ENCODE measurements at places on chromosomes 1 and 21.

GRCh38 chr1:153903841-153904455, 18.8 kb downstream of the GATAD2B start:
- no peak for DNase-seq

DNA sequence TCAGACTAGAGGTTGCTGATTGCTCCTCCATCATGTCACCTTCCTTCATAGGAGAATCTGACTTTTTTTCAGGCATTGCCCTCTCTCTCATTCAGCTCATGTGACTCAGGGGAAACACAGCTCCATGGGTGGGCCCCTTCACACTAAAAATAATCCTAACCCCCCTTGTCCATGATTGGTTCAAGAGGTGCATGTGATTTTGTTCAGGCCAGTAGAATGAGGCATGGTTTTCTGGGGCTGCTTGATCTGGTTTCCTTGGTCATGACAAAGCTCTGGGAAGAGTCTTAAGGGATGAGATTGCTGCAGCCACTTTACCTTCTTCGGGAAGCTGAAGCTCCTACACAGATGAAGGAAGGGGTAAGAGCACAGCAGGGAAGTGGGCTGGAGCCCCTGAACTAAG, 56.3 kb downstream of the SPAG17 start:
- DNase-seq, result no peak

GRCh38 chr1:147892216-147892615, 10.4 kb upstream of the GJA8 start:
- DNase-seq, result no peak

DNA sequence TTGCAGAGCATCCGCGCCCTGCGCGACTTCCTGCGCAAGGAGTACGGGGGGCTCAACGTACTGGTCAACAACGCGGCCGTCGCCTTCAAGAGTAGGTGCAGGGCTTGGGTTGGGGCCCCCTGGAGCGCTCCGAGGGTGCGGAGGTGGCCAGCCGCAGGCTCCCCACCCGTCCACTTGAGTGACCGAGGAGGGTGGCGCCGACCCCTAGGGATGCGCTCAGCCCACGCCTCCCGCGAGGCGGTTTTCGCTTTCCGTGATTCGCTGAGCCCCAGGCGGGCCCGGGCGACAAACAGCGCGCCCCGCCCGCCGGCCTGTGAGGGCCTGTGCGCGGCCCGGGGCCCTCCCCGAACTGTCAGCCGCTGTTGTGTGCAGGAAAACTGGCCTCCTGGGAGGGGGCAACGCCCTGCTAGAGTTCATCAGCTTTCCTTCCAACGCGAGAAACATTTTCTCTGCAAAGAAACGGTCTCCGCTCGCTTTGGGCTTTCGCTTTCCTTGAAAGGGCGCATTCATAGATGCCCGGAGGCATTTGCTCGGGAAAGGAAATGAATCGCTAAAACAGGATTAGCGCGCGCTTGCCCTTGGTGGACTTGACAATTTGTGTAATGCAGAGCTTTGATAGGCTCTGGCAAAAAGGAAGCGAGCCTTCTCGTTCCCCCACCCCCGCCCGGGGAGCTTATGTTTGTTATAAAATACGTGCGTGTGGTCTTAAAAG, 668 bp downstream of the CBR3 start:
- peak; percentile 40 for DNase-seq

DNA sequence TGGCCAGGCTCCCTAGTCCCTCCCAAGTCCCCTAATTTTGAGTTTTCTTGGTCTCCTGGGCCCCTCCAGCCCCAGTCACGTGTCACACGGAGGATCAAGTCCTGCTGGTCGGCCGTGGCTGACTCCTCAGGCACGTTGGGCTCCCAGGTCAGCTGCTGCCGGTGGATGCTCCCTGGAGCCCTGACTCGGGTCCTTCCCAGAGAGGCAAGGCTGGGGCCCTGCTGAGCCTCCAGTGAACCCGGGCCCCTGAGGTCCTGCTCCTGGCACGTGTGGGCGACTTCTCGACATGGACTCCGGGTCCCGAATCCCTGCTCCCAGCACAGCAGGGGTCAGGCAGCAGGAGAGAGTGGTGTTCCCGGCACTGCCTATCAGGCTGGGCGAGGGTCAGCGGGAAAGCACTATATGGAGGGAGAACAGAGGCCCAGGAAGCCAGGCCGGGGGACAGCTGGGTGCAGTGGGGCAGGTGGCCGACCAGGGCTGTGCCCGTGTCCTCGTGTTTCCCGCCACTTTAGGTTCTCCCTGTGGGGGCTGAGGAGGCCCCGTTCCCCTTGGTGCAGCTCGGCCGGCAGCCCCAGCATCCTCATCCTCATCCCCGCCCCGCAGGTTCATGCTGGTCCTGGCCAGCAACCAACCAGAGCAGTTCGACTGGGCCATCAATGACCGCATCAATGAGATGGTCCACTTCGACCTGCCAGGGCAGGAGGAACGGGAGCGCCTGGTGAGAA, 13.2 kb downstream of the TMEM240 start:
- DNase-seq, result no peak

- DNase-seq, result peak; percentile 25
These were observed 34.1 kb downstream of the OR2G3 start for GRCh38 chr1:247639381-247639981.

- DNase-seq, result no peak
These were observed 304.4 kb downstream of the NFIA start for GRCh38 chr1:61386770-61387169.

DNA sequence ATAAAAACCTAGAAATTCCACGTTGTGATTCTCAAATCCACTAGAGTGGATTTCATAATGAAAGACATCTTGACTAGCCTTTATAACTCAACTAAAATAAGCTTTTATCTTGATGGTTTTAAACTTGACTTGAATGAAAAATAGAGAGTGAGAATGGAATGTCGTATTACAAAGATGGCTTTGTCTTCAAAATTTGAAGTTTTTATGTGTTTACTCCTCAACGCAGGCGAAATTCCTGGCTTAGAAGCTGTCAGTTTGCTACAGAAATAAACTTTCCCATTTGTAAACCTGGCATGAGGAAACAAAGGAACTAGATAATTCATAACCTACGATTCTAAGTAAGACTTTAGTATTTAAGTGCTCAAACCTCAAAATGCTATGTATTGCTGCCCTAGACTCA, 90.0 kb upstream of the KRTAP19-8 start:
- no peak for DNase-seq

GRCh38 chr1:61642475-61643232, 82.3 kb downstream of the TM2D1 start:
- no peak for DNase-seq

DNA sequence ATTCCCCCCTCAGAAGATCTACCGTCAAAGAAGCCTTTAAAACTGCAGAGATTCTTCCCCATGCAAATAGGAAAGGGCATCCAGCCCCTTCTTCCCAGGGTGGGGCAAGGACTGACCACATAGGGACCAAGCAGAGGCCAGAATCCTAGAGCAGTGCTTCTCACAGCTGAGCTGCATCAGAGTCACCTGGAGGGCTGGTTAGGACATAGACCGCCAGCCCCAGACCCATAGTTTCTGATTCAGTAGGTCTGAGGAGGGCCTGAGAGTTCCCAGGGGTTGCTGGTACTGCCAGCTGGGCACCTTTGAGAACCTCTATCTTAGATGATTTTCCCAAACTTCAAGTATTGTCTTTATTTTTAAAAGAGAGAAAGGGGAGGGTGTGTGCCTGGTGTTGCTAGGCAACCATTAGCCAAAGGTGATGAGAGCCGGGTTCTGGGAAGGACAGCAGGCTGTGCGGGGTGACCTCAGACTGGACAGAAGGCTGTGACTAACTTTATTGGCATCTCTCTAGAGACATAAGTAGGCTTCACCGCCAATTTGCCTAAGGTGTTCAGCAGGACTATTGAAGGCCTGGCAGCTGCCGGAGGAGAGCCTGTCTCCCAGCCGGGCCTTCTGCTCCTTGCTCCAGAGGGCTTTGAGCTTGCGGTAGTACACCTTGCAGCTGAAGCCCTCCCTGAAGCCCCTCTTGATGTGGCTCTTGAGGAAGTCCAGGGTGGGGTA, 3.0 kb downstream of the SPATA46 start:
- no peak for DNase-seq

DNA sequence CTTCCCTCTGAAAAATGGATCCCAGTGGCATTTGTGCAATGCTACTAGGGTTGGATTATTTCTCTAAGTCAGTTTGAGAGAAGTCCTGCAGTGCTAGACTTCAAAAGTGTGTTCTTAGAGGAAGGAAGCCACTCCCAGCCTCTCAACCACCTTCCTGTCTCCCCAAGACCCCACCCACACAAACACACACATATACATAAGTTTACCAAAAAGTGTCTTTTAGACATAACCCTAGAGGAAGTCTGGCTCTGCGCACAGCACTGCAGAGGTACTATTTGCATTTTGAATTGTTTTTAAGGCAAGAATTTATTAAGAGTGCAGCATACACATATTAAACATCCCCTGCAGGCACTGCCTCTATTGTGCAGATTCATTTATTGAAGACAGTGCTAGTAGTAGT, 127.3 kb downstream of the HHIPL2 start:
- no peak for DNase-seq

DNA sequence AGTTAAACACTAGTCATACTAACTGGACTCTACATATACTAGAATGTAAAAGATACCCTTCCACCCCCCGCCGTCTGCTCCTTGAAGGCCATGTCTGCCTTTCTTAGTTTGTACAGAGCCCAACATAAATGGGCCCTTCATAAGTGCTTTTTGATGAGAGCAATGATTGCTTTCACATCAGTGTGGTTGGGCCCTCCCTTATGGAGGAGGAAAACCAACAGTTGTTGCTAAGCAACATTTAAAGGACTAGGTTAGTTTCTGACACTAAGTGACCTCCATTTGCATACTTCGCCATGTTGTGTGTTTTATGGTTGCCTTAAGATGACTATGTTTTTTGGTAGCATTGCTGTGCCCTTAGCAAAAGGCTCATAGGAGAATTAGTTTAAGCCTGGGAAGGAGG, 182.0 kb upstream of the SGIP1 start:
- DNase-seq, result no peak

Data from stimulated activated CD4-positive, alpha-beta T cell treated with anti-CD3 and anti-CD28 coated beads, Interleukin-4, amount 100 ng/mL, for 4 hours (primary cell).